T-helper 17 cell (primary cell): ENCODE measurements at places on chromosomes 13 and 19.

DNA sequence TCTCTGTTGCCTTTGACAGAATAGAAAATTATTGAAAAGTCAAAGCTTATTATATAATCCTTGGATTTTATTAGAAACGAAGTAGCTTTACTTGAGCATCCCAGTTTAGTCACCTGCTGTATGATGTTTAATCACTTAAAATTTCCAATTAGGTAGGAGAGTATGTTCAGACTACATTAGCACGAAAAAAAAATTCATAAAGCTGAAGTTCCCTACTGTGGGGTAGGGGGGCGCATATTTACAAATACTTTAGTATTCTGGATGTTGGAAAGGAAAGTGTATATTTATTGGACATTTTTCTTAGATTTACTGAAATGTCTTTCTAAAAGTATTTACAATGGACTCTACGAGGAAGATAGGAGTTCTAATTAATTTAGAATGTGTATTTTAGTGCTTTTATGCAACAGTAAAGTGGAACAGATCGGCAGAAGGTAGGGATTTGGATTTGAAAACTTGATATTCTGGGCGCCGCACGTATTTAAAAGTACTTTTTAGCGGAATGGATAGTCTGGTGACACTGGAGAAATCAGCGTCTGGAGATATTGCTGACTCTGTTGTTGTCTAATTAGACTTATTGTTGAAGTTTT, 1.9 kb downstream of the CDK8 start:
- no peak for DNase-seq

GRCh38 chr19:46646402-46646801, 10.4 kb upstream of the GNG8 start:
- no peak for DNase-seq

- no peak for DNase-seq
These were observed 600 bp downstream of the UBE2S start for GRCh38 chr19:55406826-55407549.

DNA sequence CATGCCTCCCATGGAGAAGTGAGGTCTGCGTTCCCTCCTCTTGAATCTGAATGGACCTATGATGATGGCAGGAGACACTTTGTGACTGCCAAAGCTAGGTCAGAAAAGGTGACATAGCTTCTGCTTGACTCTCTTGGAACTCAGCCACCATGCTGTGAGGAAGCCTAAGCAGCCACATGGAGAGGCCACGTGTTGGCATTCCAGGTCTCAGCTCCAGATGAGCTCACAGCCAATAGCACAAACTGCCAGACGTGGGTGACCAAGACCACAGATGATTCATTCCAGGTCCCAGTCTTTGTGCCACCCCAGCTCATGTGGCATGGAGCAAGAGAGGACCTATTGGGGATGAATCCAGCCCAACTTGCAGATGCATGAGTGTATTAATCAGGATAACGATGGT, 8.7 kb upstream of the GGACT start:
- no peak for DNase-seq

DNA sequence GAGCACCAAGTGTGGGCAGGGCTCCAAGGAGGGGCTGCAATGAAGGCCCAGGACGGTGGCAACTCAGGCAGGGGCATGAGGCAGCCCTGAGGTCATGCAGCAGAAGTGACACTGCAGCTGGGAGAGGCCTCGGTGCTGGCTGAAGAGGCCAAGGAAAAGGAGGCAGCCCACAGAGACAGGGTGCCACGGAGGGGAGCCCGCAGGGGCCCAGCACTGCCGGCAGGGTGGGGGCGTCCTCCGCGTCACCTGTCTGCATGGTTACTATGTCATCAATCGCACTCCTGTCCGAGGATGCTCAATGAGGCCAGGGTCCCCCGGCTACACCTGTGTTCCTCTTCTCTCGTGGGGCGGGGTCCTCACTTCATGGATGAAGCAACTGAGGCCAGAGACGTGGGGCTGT, 123.1 kb downstream of the TUBA3C start:
- DNase-seq, result no peak
